ENCODE measurements at places on chromosomes 11 and 22. TPM values are rescaled to one million over a fixed set of nuclear protein-coding genes. Genes with fewer than 3 reads are reported as not detected.

The TSSK2 gene
- total RNA-seq = not detected

The KDM4D gene
- 0.16 TPM for total RNA-seq

The LINC01488 gene
- total RNA-seq = not detected

The SYT9 gene
- not detected for total RNA-seq

The ENTHD1 gene
- total RNA-seq = not detected

The NAALADL1 gene
- total RNA-seq = 2.9 TPM

The NLRP6 gene
- 0.66 TPM for total RNA-seq

The CBLIF gene
- not detected for total RNA-seq
